AML-193 (cell line): ENCODE measurements at places on chromosomes 12 and 14.

DNA sequence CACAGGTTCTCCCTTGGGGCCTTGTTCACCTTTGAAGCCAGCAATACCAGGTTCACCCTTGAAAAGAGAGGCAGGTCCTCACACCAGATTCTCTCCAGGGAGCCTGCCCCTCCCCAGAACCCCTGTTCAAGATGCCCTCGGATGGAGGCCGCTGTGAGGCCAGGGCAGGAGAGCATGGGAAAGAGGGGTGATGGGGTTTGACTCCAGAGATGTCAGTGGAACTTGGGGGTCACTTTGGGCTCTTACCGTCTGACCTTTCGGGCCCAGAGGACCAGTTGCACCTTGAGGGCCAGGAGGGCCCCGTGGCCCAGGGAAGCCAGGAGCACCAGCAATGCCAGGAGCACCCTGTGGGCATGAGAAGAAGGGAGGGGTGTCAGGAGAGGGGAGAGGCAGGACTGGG, 17.4 kb downstream of the COL2A1 start:
- DNase-seq = no peak

GRCh38 chr12:132321321-132322118, 7.9 kb downstream of the GALNT9 start:
- no peak for DNase-seq

DNA sequence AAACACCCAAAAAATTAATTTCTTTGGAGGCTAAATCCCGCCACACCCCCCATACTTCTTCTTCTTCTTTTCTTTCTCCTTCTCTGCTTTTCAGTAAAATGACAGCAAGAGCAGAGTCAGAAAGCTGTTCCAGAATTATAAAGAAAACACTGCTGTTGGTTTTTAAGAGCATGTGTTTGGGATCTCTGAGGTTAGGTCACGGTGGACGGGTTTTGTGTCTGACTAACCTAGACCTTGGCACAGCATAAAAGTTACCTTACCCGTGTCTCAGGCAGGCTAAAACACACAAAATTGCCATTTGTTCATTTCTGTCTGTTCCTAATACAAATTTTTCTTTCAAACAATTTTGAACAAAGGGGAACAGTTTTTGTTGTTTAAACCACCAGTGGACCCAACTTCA, 540.8 kb downstream of the NRXN3 start:
- no peak for DNase-seq

DNA sequence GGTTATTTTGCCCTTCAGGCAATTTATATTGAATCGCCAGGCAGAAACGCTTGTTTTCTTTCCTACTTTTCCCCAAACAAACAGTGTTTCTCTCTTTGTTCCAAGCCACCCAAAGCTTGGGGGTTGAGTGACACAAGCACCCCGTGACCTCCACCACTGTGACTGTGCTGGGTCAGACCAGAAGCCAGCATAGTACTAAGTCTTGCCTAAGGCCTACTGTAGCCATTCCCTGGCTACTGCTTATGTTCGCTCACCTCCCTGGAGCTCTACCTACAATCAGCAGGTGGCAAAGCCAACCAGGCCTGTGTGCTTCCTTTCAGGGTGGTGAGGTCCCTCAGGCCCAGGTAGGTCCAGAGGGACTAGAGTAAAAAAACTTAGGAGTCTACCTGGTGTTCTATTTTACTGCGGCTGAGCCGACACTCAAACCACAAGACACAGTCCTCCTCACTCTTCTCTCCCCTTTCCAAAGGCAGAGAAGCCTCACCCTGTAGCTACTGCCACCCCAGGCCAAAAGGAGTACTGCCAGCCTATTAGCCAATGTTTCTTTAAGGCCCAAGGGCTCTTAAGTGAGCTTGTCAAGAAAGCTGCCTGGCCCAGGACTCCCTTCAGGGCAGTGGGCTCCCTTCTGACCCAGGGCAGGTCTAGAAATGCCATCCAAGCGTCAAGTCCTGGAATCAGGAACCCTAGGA, 411.8 kb upstream of the MIS18BP1 start:
- DNase-seq = no peak

- DNase-seq = no peak
Observed at GRCh38 chr14:75279763-75280290, 1.2 kb downstream of the FOS start.

DNA sequence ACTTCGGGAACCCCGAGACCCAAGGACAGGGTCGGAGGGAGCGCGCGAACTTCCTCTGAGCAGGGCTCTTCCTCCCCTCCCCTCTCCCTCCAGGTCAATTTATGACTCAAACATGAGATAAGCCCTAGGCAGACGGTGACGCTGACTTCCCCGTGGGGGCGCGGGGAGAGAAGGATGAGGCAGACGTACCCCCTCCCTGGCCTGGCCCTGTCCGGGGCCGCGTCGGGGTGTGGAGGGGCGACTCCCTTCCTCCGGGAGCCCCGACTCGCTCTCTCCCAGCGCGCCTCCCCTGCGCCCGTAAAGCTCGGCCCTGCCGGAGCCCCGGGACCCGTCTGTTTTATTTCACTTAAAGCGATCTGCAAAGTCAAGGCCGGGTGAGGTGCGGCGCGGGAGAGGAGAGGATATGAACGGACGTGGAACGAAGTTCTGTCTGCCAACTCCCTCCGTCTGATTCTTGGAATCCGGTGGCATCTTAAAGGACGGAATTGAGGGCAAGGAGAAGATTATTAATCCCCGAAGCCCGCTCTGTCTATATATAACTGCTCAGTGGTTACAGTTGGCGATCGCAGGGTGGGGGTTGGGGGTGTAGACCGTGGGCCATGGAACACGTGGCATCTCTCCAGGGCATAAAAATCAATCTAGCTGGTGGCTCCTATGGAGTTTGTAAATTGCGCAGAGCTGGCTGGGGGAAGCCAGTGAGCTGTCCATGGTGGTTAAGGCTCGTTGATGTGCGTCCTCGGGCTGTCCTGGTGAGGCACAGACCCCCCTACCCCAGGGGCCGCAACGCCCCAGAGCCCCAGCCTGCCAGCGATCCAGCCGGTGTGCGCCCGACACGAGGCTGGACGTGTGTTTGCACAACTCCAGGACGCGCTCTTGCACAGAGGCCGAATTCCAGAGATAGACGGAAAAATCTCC, 2.9 kb upstream of the PTHLH start:
- DNase-seq = no peak

- DNase-seq = no peak
Observed at GRCh38 chr12:106049105-106049504, 89.6 kb downstream of the NUAK1 start.

GRCh38 chr12:50659260-50659659, 104.6 kb upstream of the ATF1 start:
- no peak for DNase-seq

GRCh38 chr12:132477703-132478432, 12.1 kb upstream of the FBRSL1 start:
- no peak for DNase-seq

DNA sequence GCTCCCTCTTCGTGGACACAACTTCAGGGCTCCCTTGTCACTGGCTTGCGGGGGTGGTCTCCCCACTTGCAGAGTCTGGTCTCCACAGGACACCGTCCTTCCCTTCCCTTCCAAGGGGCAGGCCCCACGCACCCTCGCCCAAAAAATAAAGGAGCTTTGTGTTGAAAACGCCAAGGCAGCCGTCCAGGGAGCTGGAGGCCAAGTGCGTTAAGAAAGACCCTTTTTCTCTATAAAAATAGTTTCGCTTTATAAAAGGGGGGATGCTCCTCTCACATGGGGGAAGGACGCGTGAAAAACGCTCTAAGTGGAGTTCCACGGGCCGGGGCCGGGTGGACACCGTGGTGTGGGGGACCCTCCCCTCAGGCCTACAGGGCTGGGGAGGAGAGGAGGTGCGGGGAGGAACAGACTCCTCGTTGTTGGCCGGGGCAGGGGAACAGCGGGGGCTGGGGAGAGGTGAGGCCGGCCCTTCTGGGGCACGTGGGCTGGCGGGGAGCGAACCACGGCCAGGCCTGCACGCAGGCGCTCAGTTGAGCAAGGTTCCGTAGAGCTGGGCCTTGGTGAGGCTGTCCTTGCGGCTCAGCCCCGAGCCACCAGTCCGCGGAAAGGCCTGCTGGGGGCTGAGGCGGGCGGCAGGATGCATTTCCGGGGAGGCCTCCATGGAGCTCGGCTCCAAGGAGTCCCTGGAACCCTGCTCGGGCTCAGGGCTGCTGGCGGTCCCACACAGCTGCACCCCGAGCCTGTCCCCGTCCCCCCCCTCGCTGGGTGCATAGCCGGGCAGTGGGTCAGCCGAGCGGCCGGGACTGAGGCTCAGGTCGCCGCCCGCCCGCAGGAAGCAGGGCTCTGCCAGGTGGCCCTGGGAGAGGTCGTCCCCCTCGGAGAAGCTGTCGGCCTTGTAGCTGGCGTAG, 49.5 kb downstream of the BEGAIN start:
- DNase-seq = no peak

DNA sequence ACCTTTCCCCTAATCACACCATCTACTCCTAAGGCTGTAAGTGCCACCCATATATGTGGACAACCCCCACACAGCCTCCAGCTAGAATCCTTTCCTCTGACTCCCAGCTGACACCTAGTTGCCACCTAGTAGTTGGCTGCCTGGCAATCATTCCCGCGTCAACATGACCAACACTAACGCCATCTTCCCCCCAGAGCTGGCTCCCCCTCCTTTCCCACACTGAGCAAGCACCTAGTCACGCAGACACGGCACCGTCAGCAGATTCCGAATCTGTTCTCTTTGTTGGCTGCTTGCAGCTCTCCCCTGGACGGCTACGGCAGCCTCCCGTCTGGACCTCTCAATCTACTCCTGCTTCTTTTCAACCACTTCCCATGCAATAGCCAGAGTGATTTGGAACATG, 27.7 kb downstream of the UBR7 start:
- DNase-seq = no peak

DNA sequence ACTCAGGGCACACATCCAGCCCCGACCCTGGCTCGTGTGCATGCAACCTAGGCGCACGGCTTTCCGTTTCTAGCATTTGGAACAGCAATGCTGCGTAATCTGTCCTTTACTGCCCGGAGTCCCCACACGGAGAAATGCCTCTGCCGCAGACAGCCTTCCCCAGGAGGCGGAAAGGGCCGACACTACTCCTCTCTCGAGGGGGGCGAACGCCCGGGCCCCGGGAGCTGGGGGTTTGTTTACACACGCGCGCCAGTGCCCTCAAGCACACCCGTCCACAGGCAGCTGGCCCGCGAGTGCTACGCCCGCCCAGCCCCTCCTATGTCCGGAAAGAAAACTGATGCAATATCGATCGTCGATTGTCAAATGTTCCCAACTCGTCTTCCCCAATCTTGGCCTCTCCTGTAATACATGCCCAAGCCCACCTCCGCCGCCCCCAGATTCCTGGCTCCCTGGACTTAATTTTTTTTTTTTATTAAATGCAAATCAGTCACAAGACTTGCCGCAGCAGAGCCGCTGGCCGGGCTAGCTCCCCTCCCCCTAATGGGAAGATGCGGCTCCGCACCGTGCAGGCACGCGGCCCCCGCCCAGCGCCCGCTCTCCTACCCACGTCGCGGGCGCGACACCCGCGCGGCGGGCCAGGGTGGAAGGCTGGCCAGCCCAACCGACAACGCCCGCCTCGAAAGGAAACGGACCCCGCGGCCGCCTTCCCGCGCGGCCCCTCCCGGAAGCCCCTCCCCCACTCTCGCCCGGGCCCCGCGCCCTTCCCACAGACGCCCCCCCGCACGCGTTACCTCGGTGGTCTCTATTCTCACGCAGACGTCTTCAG, 642 bp downstream of the SLC38A2 start:
- peak; percentile 54 for DNase-seq

DNA sequence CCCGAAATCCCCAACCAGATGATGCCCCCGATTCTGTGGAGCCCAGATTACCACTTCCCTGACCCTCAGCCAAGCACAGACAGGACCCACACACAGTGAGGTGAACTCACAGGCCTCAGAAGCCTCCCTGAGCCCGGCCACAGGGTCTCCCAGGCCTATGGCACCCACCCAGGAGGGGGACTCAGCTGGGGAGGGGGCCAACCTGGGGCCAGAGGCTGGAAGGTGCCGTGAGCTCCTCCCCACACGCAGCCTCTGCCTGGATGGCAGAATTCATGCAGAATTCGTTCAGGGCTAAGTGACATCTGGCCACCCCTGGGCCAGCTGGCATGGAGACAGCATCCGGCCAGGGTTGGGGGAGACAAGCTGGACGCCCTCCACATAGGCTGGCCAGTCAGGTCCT, 11.8 kb downstream of the TMEM179 start:
- DNase-seq = no peak

GRCh38 chr12:130428116-130428515, 90.4 kb downstream of the PIWIL1 start:
- no peak for DNase-seq

DNA sequence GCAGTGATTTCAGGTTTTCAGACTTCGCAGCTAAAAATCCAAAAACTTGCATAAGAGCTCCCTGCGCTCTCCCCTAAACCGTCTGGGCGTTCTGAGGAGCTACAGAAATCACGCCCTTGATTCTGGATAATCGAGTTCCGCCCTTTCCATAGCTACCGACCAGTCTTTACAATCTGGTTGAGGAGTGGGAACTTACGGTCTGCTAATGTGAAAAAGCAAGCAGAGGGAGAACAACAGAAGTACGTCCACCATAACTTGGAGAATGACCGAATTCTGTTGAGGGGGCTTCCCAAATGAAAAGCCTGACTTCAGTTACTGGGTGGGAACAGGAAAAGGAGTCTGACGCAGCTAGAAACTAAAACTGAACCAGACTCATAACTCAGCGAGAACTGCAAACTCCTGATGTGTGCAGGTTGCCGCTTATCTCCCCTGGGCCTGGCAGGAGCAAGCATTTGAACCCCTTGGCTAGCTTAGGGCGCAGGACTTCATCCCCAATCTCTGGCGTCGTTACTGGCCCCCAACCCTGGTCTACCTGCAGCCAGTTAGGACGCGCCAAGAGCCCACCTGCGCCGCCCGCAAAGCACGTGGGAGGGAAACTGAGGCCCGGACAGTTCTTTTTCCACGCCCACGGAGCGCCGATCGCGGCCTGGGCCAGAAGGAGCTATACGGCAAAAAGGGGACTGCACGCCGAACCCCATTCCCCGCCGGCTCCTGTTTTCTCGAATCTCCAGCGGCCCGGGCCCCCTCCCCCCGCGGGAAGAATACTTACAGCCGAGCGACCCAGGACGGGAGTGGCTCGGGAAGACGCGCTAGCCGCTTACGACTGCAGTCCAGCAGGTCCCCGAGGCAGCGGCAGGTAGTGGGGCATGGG, 838 bp downstream of the LRIG3 start:
- no peak for DNase-seq

DNA sequence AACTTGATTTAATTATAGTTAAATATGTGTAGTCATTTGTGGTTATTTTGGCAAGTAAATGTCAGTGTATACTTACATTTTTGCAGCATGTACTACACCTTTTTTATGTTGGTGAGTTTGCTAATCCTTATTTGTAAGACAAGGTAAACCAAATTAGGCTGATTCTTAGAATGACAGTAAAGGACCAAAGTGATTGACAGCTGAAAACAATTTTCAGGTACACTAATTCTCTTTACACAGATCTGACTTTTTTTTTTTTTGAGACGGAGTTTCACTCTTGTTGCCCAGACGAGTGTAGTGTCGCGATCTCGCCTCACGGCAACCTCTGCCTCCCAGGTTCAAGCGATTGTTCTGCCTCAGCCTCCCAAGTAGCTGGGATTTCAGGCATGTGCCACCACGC, 8.4 kb downstream of the SLC25A3 start:
- no peak for DNase-seq

DNA sequence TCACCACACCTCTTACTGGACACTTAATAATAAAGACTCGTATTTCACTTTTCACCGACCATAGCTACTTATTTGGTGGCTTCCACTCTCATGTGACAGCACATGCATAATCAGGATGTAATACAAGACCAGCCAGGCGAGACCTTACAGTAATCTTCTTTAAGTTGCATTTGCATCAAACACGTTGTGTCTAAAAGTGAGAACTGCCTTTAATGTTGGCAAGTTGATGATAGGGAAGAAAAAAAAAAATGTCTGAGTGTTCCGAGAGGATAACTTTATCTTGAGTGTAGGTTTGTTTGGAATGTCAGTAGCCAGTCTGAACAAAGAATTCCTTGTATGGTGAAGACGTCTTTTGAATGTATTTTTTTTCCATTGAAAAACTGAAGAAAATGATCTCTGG, 440.4 kb downstream of the ADAMTS20 start:
- DNase-seq = no peak
